GM12865 (cell line): ENCODE measurements at places on chromosomes 2 and 18.

DNA sequence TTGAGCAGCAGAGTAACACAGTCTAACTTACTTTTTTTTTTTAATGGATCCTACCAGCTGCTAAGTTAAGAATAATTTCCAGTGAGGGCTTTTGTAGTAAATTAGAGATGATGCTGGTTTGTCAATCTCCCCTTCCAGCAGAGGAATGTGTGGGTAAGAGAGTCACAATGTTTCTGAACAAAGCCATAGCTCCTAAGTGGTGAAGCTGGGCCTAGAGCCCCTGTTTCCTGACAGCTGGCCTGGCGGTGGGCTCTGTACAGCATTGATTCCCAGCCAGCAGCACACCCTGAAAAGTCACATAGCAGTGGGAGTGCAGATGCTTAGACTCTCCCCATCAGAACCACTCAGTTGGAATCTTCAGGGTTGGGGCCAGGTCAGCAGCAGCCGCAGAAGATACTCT is 24.4 kb downstream of the CAPG start:
- DNase-seq, result no peak

DNA sequence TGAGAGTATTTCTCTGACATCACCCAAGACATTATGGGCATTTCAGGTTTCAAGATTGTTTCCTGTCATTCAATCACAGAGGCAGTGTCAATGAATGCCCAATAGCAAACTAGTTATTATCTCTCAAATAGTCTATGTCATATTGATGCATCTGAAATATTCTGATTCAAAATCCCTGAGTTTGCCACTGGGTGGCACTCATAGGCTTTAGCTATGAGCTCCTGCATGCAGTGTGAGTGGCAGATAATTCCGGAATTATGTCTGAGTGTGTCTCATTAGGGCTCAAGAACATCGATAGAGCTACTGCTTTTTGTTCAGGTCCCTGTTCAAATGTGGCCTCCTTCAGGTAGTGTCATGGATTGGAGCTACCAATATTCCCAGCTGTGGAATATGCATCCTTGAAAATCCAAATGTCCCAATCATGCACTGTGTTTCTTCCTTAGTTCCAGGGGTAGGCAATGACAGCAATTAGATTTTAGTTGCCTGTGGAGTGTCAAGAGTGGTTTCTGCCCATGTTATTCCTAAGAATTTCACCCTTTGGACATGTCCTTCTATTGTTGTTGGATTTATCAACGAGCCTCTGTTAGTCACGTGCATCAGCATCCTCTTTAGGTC is 7.8 kb upstream of the OR6B3 start:
- peak; percentile 60 for DNase-seq

DNA sequence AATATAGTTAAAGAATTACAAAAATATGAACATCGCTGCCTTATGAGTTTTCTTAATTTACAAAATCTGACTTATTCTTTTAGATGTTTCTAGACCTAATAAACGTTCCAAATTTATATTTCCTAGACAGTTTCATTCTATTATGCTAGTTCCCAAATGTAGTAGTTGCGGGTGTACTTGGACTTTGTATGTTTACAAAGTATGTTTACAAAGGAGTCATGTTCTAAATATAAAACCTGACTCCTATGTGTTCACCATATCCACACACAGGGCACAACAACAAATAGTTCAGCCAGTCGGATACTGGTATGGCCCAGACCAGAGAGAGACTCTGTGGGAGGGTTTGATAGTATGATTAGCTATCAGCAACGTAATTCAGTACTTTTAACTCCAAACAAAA is 230.7 kb downstream of the KCNH7 start:
- no peak for DNase-seq

GRCh38 chr2:85178980-85179411 is 45.8 kb downstream of the TCF7L1 start:
- no peak for DNase-seq

DNA sequence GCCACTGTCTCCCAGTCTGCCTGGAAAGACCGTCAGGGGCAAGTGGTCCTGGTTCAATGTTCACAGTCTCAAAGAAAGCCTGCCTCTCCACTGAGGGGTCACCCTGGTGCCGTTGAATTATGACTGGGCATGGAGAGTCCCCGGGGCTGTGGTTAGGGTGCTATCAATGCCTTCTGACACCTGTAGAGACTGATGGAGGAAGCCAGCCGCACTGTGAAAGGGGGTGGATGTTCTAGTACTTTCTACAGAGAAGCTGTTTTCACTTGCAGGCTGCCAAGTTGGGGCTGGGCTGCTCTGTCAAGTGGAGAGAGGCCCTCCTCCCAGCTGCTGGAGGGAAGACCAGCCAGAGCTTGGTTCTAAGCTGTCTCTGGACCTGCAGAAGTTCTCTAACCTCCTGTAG is 80.5 kb downstream of the BCL2L11 start:
- peak; percentile 89 for DNase-seq

DNA sequence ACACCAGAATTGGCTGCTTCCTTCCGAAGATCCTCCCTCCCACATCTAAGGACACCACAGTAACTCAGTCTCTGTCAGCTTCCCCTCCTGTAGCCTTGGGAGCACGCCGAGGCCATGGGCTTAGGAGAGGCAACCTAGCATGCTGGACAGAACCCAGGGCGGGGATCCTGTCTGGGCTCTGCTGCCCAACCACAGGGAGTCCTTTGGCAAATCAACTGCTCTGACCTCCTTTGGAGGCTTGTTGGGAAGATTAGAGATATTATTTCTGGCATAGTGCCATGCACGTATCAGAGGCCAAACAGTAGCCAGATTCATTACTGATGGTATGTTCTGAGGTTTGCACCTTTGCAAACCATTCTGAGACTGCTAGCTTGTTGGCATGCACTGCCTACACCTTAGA is 262.7 kb upstream of the EPAS1 start:
- no peak for DNase-seq

- DNase-seq, result no peak
These were observed 671.3 kb upstream of the CHAC2 start for GRCh38 chr2:53096351-53096750.

GRCh38 chr2:132605236-132606180 is 64.5 kb downstream of the LYPD1 start:
- DNase-seq, result no peak

- DNase-seq, result no peak
These were observed 57.8 kb downstream of the CYB5A start for GRCh38 chr18:74233933-74234325.

DNA sequence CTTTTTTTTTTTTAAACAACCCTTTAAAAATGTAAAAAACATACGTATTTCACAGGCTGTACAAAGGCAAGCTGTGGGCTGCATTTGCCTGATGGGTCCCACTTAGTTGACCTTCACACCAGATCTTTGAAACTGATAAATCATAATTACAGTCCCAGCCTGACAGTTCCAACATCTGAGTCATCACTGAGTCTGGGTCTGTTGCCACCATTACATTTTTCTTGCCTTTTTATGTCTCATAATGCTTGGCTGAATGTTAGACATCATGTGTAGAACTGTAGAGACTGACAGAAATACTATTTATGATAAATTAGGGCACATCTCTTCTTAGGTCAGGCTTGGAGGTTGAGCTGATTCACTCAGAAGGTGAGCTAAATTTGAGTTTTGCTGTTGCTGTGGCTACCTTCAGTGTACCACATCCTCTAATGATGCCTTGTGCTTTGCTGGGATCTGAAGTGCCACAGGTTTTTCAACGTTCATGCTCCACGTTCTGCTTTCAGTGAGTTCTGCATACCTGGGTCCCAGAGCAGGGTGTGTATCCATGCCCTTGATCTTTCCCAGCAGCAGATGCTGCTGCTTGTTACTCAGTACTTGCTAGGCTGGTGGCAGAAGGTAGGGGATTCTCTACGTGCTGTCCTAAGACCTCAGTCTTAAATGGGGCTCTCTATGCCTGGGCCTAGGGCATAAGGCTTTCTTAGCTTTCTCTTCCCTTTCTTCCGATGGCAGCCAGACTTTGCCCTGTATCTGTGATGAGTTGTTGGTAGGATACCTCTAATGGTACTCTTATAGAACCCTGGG is 160.6 kb upstream of the SMAD7 start:
- DNase-seq, result no peak

DNA sequence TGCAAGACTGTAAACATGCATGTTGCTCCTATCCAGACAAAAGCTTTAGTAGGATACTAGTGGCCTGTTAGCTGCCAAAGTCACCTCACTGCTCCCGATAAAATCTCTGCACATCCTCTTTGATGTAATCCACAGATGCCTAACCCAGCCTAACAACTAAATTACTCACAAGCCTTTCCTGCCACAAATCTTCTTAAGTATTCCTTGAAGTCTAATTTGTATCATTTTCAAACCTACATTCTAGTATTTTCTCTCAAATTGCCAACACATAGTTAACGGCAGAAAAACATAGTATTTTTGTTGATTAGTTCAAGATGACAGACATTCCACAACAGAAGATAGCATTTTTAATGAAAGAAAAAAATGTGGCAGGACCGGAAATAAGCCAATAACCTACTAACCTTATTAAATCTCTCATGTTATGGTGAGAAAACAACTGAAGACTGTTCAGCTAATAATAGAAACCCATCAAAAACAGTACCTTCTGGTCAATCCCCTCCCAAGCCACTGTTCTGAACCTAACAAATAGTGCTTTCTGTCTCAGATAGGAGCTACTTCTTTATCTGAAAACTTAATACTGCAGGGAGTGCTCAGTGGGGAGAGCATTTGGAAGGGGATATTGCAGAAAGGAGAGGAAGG is at the start of gene MPP4:
MPP4 (minus strand) TSS at position 57 of the 639 bp plus-strand sequence. CDS start 4,690 bp downstream, outside the sequence.
- DNase-seq, result no peak
